Thymus (tissue), 14 donors: ENCODE measurements at places on chromosomes 2 and 18.
A peak's percentile ranks its signal among the peaks of the same experiment; 100 is the strongest.

DNA sequence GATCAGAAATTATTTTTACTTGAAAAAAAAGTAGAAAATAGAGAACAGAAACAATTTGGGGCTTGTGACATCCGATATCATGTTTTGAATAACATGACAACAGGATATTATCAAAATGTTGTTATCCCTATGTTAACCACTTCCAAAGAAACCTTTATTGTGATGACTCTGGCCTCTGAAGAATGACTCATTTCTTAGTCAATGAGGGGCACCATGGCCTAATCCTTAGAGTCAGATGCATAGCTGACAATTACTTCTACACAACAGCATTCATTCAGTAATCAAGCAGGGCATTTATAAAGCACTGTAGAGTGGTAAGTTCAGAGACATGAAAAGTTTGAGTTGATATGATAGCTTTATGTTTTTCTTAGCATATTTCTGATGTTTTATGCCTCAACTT, 703.0 kb downstream of the RNF144A start:
- DNase-seq, result no peak

DNA sequence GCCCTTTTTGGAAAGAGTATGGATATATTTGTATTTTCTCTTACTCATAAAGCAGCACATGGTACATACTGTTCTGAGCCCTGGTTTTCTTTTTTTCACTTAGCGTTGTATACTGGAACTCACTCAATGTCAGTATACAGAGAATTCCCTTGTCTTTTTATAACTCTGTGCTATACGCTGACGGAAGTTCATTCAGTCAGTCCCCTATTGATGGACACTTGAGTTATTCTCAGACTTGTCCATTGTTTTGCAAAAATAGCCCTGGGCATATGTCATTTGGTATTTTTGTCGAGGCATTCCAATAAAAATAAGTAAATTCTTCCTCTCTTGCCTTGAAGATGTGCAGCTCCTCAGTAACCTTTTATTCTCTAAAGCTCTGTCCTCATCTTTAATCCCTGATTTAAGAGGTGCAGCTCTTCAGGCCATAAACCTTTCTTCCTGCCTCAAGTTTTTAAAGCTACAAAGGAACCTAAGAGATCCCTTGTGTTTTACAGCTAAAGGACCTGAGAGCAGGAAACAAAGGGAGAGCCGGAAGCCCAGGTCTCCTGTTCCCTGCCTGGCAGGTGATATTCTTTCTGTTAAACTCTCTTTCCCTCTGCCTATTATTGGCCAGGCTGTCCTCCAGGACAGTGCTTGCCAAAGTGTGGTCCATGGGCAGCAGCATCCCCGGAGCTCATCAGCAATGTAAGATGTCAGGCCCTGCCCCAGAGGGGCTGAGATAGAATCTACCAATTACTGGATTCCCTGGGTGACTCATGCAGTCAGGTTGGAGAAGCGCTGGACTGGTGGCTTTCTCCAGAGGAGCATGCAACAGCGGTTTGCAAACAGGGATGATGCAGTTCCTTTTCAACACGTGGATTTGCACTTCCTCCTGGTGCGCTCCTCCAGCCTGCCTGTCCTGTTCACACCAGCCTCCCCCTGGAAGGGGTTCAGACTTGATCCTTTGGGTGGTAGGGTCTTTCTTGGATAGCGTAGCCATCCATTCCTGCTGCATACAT, 158.0 kb downstream of the NEDD4L start:
- DNase-seq, result no peak

GRCh38 chr18:28890791-28891190, 713.9 kb upstream of the CDH2 start:
- DNase-seq, result no peak

DNA sequence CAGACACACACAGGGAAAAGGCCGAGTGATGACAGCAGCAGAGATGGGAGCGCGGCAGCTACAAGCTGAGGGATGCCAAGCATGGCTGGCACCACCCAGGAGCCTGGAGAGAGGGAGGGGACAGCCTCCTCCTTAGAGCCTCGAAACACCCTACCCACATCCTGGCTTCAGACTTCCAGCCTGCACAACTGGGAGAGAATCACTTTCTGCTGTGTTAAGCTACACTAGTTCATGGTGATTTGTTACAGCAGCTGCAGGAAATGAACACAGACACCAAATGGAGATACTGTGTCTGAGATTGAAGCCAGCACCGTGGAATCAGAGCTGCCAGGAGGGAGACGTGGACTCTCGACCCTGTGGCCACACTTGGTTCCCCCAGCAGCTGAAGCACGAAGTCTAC, 27.5 kb upstream of the FOSL2 start:
- no peak for DNase-seq

- no peak for DNase-seq
Observed at GRCh38 chr2:104901037-104901881, 47.3 kb downstream of the POU3F3 start.

- DNase-seq, result no peak
Observed at GRCh38 chr2:152541712-152542111, 175.5 kb downstream of the PRPF40A start.

- DNase-seq, result peak; percentile 47
Observed at GRCh38 chr18:9101730-9102507, 580 bp upstream of the NDUFV2 start.
